ENCODE measurements at places on chromosomes 11 and 22. TPM values are rescaled to one million over a fixed set of nuclear protein-coding genes. Genes with fewer than 3 reads are reported as not detected.
A peak's percentile ranks its signal among the peaks of the same experiment; 100 is the strongest.

Gene RNF26
- total RNA-seq, result 18.6 TPM

DNA sequence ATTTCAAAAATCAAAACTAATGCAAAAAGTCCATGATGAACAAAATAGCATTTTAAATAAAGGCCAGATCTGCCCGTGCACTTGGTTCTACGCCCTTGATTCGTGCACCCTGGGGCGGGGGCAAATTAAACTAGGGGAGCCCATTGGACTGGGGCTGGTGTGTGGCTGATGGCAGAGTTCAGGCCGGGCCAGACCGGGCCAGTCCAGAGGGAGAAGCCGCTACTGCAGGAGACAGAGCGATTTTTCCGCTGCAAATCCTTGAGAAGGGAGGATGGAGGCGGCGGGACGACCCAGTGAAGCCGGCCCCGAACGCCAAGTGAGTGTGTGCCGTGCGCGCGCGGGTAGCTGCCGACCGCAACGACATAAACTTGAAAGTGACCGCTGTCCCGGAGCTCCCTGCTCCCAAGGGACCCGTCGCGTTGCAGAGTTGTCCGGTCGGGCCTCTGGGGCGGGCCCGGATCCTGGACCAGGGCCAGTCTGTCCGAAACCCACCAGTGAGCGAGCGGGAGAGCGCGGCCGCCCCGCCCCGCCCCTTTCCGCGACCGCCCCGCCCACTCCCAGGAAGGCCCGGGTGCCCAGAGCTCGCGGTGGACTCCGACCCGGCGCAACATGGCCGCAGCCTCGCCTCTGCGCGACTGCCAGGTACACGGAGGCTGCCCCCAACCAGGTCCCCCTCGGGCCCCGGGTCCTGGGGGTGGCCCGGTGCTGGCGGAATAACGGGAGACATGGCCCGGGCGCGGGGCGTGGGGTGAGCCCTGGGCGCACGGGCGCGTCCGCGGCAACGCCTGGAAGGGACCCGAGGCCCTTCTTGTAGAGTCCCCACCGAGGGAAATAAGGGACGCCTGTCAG lies at the start of gene TTC38:
Gene TTC38, plus strand, starts transcription at position 578 of the 849 bp plus-strand sequence. Its CDS starts 32 bp downstream, at position 610.
- peaks cover 9% of the 10 kb centered on the region for H3K4me1 ChIP-seq
- H3K27me3 ChIP-seq, result peaks cover 18% of the 10 kb centered on the region
- H3K27ac ChIP-seq, result no peak within 1 kb of the TSS

Gene OOSP1
- total RNA-seq, result not detected

Gene APOBEC3G
- total RNA-seq, result 12.2 TPM

DNA sequence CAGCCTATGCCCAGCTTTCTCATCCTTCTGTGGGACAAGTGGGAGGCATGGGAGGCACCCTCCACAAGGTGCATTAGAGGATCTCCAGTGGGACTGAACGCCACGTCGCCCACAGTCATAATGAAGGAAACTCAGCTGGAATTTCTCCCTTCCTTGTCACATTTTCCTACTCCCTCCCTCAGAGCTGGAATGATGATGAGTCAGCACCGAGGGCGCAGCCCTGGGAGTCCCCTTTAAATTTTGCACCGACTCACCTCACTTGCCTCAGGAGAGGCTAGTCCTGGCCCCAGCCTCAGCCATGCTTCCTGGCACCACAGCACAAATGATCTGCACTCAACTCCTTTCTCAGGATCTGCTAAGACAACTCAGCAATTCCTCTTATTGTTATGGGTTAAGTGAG lies 34.3 kb downstream of the DBX1 start:
- DNase-seq, result peak; percentile 48
- H3K4me1 ChIP-seq, result no peaks in the 10 kb centered on the region
- peaks cover 2% of the 10 kb centered on the region for H3K36me3 ChIP-seq
- H3K27ac ChIP-seq, result no peak overlapping the region
- peaks cover 8% of the 10 kb centered on the region for H3K27me3 ChIP-seq

- no peak overlapping the region for H3K27ac ChIP-seq
- peaks cover 7% of the 10 kb centered on the region for H3K4me1 ChIP-seq
- H3K27me3 ChIP-seq, result no peaks in the 10 kb centered on the region
- no peak for DNase-seq
These were observed 18.8 kb upstream of the OPCML start for GRCh38 chr11:133551064-133551463.

Gene GPHA2
- total RNA-seq, result not detected

Gene CHADL
- total RNA-seq, result 3.3 TPM

DNA sequence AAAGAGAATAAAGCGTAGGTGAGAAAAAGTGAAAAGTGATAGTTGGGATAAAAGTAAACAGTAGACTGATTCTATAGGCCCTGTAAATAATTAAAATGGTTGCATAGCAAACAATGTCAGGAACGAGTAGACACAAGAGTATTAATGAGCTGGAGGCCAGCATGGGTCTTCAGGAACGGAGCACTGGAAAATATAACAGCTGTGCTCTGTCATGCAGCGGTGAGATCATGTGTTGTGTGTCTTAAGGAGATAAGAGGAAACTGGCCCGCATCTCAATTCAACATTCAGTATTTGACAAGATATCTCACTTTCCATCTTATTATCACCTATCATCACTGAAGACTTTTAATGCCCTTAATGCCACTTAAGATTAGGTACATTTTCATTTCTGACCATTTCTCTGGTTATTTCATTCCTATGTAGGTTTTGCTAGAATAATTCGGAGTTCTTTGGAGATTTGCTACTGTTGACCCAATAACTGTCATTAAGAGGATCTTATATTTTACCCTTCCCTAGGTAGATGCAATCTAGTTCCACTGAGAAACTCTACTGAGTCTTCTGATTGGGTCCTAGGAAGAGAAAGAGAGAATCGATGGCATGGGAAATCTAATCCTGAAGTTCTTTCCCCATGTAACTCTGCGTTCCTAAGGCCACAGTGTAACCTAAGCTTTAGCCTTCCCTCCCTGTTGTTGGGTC lies 35.5 kb upstream of the VWA5A start:
- H3K4me3 ChIP-seq, result no peak overlapping the region
- no peak for DNase-seq

DNA sequence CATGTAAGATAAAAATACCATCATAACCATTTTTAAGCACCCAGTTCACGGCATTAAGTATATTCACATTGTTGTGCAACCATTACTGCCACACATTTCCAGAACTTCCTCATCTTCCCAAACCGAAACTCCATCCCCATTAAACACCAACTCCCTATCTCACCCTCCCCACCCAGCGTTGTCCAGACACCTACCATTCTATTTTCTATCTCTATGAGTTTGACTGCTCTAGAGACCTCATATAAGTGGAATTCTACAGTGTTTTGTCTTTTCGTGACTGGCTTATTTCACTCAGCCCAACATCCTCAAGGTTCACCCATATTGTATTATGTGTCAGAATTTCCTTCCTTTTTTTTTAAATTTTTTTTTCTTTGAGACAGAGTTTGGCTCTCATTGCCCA lies 45.2 kb downstream of the PPFIA1 start:
- H3K4me3 ChIP-seq, result no peak overlapping the region
- H3K27me3 ChIP-seq, result no peaks in the 10 kb centered on the region
- H3K27ac ChIP-seq, result no peak overlapping the region
- no peak for DNase-seq
- no peaks in the 10 kb centered on the region for H3K36me3 ChIP-seq

Gene KREMEN1
- total RNA-seq, result 19.0 TPM

Gene TBX10
- total RNA-seq, result not detected

Gene RASSF7
- total RNA-seq, result 49.5 TPM

GRCh38 chr11:4916581-4916980 lies 2.6 kb downstream of the OR51G2 start:
- no peaks in the 10 kb centered on the region for H3K4me1 ChIP-seq
- H3K4me3 ChIP-seq, result no peak overlapping the region
- no peak for DNase-seq
- no peaks in the 10 kb centered on the region for H3K27me3 ChIP-seq
- no peaks in the 10 kb centered on the region for H3K36me3 ChIP-seq

Gene NLRP10
- not detected for total RNA-seq

DNA sequence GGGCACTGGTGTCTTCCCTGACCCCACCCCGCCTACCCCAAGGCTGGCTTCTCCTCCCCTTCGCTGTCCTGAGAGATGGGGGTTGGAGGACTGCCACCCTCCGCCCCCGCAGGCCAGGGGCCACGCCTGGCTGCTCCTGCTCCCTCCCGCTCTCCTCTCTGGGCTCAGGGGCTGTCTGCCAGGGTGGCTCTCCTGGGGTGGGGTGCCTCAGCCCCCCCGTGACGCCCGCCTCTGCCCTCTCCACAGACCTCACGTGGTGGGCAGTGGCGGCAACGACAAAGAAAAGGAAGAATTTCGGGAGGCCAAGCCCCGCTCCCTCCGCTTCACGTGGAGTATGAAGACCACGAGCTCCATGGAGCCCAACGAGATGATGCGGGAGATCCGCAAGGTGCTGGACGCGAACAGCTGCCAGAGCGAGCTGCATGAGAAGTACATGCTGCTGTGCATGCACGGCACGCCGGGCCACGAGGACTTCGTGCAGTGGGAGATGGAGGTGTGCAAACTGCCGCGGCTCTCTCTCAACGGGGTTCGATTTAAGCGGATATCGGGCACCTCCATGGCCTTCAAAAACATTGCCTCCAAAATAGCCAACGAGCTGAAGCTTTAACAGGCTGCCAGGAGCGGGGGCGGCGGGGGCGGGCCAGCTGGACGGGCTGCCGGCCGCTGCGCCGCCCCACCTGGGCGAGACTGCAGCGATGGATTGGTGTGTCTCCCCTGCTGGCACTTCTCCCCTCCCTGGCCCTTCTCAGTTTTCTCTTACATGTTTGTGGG lies 8.1 kb downstream of the RCOR2 start:
- no peaks in the 10 kb centered on the region for H3K27me3 ChIP-seq
- peak overlapping the region; percentile 92 for H3K27ac ChIP-seq
- H3K4me1 ChIP-seq, result peaks cover 39% of the 10 kb centered on the region
- peaks cover 10% of the 10 kb centered on the region for H3K36me3 ChIP-seq

Gene CTSW
- total RNA-seq, result not detected

DNA sequence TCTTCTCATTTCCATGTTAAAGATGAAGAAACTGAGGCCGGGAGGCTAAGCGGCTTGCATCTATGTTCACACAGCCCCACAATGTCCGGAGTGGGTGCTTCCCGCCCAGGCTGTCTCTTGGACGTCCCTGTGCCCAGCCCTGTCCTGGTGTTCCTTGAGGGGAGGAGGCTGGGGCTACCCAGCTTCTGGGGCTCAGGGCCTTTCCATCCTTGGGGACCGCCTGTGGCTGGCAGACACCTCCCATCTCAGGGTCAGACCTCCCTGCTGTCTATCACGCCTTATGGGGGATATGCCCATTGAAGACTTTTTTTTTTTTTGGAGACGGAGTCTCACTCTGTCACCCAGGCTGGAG lies 95.5 kb downstream of the WNT7B start:
- no peak overlapping the region for H3K27ac ChIP-seq
- peaks cover 66% of the 10 kb centered on the region for H3K27me3 ChIP-seq
- H3K36me3 ChIP-seq, result no peaks in the 10 kb centered on the region
- DNase-seq, result no peak

Gene OR6Q1
- total RNA-seq, result not detected

Gene ZNF408
- total RNA-seq, result 15.4 TPM

DNA sequence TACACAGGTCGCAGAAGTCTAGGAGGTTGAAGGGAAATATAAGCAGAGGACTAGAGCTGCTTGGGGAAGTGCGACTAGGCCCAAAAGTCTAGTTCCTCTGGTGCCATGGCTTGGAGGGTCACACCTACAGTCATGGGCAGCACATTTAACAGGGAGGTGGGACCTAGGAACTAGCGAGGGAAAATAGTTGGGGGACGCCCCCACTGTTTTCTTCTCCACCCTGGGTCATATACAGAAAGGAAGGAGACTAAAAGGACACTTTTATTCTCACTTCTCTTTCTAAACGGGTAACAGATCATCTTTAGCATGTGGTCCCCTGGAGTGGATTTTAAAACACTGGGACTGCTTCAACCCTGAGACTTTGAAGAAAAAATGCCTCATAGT lies 16.6 kb downstream of the APIP start:
- no peaks in the 10 kb centered on the region for H3K27me3 ChIP-seq
- no peaks in the 10 kb centered on the region for H3K36me3 ChIP-seq
- no peaks in the 10 kb centered on the region for H3K4me1 ChIP-seq
- H3K4me3 ChIP-seq, result no peak overlapping the region
- DNase-seq, result peak; percentile 8

DNA sequence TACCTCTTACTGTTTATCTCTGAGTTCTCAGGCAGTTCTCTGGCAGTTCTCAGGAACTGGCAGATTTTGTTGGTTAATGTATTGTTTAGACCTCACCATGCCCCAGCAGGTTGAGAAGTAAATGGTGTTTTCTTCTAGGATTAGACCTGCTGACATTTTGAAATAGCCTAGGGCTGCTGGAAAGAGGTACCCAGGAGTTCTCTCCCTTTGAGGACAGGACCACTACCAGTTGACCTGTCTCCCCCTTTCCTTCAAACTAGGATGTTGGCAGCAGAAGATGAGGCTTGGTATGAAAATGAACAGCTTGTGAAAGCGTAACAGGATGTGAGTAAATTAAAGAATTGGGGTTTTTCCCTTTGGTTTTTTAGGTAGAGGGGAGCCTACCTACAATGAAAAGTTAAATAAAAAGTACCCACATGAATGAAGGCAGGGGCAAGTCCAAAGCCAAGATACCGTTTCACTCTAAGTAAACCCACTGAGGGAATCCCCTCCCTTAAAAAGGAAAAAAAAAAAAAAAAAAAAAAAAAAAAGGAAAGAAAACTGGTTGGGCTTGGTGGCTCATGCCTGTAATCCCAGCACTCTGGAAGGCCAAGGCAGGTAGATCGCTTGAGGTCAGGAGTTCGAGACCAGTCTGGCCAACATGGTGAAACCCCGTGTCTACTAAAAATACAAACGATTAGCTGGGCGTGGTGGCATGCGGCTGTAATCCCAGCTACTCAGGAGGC lies 96.2 kb downstream of the PDHX start:
- H3K36me3 ChIP-seq, result no peaks in the 10 kb centered on the region
- no peaks in the 10 kb centered on the region for H3K27me3 ChIP-seq
- no peak overlapping the region for H3K4me3 ChIP-seq
- no peak for DNase-seq

DNA sequence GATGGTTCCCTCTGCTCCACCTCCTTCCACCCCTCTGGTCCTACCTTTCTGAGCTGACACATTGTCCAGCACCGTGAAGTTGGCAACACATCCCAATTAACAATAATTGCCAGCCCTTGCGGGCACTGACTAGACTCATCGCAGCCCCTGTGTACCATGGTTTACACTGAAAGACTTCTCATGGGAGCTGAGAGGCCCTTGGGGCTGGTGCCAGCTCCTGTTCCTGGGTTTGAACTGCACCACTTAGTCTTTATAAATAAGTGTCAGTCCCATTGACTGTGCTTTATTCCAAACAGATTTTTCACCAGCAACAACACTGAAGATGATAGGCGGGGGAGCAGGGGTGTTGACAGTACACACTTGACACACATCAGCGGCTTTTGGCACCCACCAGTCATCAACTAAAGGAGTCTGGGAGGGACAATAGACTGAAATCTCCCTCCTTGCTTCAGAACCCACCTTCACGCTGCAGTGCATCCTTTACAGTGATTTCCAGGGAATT lies 447.3 kb downstream of the NTM start:
- no peak overlapping the region for H3K27ac ChIP-seq
- no peak for DNase-seq
- peaks cover 8% of the 10 kb centered on the region for H3K4me1 ChIP-seq
- no peaks in the 10 kb centered on the region for H3K36me3 ChIP-seq
- peaks cover 29% of the 10 kb centered on the region for H3K27me3 ChIP-seq
